ENCODE measurements at places on chromosomes 12 and 14.

GRCh38 chr12:56884421-56884820, 49.8 kb downstream of the SDR9C7 start:
- DNase-seq, result no peak

GRCh38 chr12:131984334-131984733, 34.6 kb downstream of the EP400 start:
- no peak for DNase-seq

DNA sequence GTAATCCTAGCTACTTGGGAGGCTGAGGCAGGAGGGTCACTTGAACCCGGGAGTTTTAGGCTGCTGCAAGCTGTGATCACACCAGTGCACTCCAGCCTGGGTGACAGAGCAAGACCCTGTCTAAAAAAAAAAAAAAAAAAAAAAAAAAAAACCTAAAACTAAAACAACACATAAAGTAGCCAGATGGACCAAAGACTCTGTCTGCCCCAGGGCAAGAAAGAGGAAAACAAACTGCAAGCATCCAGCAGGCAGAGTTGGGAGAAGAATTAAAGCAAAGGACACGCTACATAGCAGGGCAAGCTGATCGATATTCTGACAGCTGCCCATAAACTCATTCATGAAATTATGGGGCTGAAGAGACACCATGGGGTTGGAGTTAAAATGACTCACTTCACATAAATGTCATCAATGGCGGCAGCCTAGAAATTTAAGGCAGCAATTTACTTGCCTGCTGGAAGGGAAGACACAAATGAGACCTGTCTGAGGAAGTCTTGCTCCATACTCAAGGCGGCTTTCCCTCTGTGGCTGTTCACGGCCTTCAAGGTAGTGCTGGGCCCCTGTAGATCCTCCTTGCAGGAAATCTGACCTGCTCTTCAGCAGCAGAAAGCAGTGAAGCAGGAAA, 259.1 kb upstream of the FKBP4 start:
- DNase-seq, result no peak

DNA sequence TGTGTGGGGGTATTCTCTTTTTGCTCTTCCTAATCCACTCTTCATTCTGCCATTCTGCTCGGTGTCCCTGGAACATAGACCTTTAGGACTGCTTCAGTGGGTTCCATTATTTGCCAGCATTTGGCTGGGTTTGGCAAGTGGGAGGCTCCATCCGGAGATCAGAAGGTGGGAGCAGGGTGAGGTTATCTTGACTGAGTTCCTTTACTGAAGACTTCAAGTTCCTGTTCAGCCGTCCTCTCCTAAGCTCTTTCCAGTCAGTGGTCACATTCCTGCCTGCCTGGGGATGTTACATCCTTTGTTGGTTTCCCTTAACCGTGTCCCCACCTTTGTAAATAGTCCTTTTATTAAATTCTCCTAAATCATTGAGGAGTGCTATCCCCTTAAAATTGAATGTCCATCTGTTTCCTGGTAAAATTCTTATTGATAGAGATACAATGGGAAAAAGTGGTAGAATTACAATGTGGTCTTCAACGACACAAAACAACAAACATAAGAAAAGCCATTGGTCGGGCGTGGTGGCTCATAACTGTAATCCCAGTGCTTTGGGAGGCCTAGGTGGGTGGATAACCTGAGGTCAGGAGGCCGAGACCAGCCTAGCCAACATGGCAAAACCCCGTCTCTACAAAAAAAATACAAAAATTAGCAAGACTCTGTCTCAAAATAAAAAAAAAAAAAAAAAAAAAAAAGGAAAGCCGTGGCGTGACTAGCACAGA, 5.0 kb upstream of the MIA2 start:
- DNase-seq, result no peak

- DNase-seq, result no peak
Measured at GRCh38 chr12:76927170-76927784, 48.5 kb upstream of the CSRP2 start.

DNA sequence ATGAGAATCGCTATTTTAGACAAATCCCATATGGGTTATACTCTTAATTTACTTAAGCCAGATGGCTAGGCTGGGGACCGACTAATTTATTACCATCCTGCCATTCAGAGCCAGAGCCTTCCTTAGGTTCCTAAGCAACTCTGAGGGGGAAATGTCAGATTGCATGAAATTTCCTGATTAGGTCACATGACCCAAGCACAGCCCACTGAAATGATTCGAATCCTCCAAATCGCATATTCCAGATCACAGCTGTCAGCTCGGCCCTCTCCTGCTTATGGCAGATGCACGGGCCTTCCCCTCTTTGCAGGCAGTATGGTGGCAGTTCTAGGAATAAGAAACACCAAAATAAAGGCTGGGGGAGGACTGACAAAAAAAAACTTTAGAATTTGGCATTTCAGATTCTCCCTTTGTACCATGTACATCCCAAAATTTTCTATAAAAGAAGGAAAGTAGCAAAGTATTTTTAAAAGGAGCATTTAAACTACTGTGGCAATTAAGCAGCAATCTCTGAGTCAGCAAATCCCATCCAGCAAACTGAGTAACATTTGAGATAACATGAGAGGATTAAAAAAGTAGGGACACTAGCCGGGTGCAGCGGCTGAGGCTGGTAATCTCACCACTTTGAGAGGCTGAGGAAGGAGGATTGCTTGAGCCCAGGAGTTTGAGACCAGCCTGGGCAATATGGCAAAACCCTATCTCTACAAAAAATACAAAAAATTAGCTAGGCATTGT, 30.5 kb upstream of the NUDT4 start:
- DNase-seq, result no peak

DNA sequence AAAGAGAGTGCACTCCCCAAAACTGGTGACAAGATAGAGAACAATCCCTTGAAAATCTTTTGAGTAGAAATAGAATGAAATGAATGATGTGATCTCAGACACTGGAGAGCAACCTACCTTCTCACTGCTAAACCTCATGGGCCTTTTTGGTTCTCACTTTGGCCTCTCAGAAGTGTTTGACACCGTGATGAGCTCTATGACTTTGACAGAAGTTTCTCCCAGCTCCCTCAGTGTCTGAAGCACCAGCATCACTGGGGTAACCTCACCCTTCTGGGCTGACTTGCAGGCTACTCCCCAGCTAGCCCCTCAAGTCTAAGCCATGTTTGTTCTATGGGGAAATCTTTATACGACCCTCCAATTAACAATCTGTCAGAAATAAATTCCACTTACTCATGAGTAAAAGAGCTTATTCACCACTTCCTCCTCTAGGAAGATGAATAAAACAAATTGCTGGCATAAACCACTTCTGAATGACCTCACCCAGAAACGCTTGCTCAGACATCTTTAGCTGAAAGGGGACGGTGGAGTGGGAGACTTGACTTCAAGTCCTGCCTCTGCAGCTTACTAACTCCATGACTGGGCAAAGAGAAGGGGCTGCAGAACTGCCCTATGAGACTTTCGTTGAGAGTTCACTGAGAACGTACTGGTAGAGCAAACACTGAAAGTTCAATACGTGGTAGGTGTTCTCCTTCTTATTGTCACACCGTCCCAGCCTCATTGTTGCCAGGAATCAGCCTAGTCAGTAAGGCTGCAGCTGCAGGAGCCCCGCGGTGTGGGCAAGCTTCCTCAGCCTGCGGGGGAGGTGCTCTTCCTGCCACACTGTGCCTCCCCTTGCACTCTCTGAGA, 46.5 kb downstream of the ST8SIA1 start:
- no peak for DNase-seq

DNA sequence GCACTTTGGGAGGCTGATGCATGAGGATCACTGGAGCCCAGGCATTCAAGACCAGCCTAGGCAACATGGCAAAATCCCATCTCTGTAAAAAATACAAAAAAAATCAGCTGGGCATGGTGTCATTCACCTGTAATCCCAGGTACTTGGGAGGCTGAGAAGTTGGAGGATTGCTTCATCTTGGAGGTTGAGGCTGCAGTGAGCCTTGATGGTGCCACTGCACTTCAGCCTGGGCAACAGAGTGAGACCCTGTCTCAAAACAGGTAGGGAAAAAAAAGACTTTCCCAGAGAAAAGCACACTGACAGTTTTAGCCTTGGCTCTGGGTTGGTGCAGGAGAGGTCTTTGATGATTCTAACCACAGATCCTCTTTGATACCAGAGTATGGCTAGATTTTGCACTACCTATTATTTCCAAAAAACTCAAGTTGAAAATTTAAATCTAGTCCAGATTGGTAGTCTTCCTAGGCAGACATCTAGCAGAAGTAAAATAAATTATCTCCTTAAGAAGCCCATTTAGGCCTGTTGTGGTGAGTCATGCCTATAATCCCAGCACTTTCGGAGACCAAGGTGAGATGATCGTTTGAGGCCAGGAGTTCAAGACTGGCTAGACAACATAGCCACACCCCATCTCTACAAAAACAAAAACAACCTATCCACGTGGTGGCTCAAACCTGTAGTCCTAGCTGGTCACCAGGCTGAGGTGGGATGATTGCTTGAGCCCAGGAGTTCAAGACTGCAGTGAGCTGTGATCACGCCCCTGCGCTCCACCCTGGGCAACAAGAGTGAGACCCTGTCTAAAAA, 18.6 kb downstream of the LARP4 start:
- no peak for DNase-seq

- DNase-seq, result no peak
Measured at GRCh38 chr14:89724628-89724960, 229.9 kb downstream of the EFCAB11 start.

GRCh38 chr12:15435597-15435996, 113.3 kb downstream of the PTPRO start:
- no peak for DNase-seq

DNA sequence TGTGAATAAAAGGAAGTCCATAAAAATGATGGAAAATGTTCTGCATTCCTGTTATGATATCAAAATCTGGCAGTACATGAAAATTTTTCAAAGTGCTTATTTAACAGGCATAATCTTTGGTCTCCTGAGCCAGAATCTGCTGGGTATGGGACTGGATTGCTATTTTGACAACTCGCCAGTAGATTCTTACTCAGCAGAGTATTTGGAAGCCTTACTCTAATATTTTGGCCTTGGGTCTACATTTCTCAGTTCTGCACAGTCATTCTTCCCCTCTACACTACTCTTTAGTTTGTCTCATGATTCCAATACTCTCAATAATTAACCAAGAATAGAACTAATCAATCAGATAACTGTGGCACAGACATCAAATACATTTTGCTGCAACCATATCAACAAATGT, 1.1 kb upstream of the SLCO1B1 start:
- no peak for DNase-seq

DNA sequence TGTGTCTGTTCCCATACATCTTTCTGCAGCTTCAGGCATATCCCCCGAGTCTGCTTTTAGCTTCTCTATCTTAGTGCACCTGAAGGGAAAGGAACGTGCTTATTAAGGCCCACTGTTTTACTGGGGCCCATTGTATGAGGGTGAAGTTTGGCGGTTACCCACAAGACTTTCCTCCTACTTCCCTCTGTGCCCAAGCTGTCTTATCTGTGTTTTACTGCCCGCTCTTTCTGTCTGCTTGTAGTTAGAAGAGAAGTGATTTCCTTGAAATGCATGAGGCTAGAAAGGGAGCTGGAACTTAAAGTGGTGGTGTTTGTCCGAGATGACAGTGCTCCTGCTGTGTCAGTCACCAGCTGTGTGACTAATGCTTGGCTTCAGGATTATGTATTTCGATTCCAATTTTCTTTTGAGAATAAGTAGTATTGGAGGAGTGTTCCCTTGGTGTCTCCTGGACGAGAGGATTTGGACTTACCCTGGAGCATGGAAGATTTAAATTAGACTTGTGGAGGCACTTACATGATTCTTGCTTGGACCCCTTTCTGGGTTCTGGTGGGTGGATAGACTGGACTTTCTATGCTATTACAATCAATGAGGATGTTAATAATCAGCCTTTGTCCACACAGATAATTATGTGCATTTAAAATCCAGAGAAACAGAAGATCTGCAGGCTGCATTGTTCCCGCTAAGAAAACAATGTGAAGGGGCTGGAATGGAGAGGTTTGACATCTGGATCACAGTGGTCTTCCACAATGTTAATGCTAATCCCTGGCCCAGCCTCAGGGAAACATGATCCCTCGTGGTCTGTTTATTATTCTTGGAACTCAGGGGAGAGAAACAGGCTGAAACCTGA, 13.9 kb upstream of the KRT86 start:
- DNase-seq, result no peak

GRCh38 chr12:56877195-56878009, 56.8 kb downstream of the SDR9C7 start:
- no peak for DNase-seq

- no peak for DNase-seq
Measured at GRCh38 chr14:91405724-91406435, 11.7 kb downstream of the CCDC88C start.

DNA sequence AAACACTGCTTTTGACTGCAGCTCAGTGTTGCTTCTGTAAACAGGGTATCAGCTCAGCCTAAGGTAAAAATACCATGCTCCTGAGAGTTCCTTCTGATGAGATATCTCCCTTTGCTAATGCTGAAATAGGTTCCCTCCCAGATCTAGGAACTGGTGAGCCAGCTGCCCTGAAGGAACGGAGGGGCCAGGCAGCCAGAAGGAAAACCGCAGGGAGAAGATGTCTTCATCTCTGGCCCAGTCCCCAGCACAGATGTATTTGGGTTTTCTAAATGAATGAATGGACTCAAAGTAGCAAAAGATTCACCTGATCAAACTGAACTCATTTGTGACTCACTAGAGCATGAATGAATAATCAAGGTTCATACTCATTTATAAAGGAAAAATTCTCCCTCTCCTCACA, 247.8 kb downstream of the MSRB3 start:
- no peak for DNase-seq

DNA sequence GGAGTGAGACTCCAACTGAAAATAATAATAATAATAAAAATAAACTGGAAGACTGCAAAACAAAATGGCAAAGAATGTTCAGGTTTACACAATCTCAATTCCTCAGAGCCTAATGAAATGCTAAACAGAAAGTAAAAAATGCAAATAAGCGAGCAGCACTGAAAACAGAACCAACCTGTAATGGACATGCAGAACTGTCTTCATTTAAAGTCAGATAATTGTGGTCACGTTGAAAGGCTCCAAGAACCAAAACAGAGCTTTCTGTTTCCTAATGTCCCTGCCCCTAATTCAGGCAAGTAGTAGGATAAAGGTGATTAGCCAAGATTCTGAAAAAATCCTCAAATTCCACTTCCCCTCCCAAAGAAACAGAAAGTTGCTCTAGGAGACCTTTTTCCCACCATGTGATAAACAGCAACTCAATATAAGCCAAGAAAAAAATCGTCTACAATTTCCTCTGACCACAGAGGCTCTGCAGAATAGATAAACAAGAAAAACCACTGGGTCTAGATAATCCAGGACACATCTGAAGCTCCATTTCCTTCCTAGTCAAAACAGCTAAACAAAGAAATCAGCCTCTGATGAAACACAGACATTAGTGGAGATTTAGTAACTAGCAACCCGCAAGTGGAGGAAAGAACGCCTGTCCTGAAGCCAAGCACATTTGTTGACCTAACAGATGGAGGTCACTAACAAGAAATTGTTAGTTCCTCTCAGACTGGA, 3.0 kb downstream of the MIS18BP1 start:
- no peak for DNase-seq

All from SIG-M5 (cell line).